ENCODE measurements at places on chromosomes 16 and 17.

DNA sequence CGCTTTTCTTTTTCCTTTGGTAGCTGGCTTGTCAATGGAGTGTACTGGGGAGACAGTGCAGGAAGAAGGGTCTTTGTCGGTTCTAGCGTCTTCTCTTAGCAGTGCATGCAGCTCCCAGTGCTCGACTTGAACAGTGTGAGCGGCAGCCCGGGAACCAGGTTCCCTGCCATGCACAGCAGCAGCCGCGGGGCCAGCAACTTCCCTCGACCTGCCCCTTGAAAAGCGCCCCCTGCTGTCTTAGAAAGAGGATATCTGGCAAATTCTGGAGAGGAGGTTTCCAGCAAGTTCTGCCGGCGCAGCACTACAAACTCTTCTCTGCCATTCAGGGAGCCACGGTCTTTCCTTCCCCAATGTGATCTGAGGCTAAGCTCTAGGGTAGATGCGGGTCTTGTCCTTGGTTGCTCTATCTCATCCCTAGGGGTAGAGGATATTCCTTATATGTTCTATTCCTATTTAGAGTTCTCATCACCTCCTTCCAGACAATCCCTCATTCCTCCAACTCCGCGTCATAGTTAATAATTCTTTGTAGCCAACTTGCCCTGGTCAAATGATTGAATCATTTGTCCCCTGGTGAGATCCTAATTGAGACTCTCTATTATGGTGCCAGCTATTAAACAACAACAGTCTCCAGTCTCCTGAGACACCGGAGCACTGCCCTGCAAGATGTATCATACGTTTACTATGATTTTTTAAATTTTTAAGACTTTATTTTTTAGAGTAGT lies 451.3 kb downstream of the PMP22 start:
- no peak for DNase-seq

GRCh38 chr16:72111657-72112451 lies 18.2 kb downstream of the DHX38 start:
- DNase-seq: no peak

GRCh38 chr17:12983991-12984884 lies 33.6 kb downstream of the ELAC2 start:
- peak; percentile 45 for DNase-seq

GRCh38 chr17:61250335-61250890 lies 149.2 kb upstream of the TBX2 start:
- DNase-seq: peak; percentile 86

- peak; percentile 43 for DNase-seq
Observed at GRCh38 chr17:18141210-18141803, 32.8 kb downstream of the MYO15A start.

GRCh38 chr17:75542229-75542628 lies 16.7 kb downstream of the LLGL2 start:
- DNase-seq: no peak

DNA sequence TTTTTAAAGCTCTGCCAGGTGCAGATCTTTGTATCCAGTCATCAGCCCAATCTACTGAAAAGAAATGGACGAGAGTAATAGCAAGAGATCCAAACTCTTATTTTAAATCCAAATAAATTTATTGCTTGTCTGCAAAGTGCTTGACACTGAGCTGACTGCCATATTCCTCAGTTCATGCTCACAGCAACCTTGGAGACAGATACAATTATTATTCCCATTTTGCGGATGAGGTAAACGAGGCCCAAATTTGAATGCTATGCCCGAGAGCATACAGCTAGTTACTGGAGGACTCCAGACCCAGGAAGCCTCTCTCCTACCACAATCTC lies 620 bp downstream of the NOB1 start:
- no peak for DNase-seq

GRCh38 chr16:68935008-68935407 lies 91.7 kb downstream of the TANGO6 start:
- DNase-seq: no peak

GRCh38 chr17:75176625-75177024 lies 6.1 kb downstream of the SUMO2 start:
- DNase-seq: no peak

GRCh38 chr17:40547079-40547784 lies 18.0 kb downstream of the CCR7 start:
- no peak for DNase-seq

GRCh38 chr17:45580924-45581323 lies 90.4 kb upstream of the PLEKHM1 start:
- DNase-seq: no peak

GRCh38 chr16:50977138-50977537 lies 173.9 kb downstream of the SALL1 start:
- no peak for DNase-seq

DNA sequence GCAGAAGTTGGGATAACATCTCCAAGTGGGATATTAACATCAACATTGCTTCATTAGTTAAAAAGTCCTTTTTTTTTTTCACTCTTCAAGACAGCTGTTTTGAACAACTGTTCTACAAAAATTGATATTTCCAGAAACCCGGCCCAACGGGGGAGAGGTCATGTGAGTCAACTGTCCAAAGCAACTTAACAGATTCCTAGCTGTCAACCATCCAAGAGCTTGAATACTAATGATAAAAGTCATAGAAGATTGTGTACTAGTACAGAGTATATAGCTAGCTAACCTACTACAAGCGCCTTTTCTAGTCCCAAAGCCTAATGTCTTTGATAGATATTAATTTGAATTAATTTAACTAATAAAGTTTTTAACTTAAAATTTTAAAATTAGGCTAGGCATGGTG lies 172.0 kb downstream of the CYB561 start:
- peak; percentile 80 for DNase-seq

GRCh38 chr16:89956505-89957215 lies 8.1 kb downstream of the DEF8 start:
- DNase-seq: no peak

GRCh38 chr17:40958086-40958953 lies 8.4 kb downstream of the KRT39 start:
- DNase-seq: no peak

DNA sequence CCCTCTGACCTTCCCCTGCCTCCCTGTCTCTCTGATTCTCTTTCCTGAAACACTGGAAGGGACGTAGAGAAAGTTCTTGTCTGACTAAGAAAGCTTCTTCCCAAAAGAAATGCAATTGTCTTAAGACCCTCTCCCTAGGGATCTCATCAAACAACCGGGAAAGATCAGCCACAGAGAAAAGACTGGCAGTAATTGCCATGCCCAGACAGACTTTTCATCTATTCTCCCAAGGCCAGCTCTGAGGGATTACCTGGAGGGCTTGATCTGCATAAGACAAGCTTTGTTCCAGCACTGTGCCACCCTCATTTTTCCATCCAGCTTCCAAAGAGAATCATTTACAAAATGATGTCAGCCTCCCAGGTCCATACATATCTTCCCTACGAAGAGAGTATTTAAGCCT lies 38.8 kb upstream of the HS3ST3A1 start:
- no peak for DNase-seq

- DNase-seq: no peak
Observed at GRCh38 chr17:7626956-7627249, 718 bp downstream of the SAT2 start.

DNA sequence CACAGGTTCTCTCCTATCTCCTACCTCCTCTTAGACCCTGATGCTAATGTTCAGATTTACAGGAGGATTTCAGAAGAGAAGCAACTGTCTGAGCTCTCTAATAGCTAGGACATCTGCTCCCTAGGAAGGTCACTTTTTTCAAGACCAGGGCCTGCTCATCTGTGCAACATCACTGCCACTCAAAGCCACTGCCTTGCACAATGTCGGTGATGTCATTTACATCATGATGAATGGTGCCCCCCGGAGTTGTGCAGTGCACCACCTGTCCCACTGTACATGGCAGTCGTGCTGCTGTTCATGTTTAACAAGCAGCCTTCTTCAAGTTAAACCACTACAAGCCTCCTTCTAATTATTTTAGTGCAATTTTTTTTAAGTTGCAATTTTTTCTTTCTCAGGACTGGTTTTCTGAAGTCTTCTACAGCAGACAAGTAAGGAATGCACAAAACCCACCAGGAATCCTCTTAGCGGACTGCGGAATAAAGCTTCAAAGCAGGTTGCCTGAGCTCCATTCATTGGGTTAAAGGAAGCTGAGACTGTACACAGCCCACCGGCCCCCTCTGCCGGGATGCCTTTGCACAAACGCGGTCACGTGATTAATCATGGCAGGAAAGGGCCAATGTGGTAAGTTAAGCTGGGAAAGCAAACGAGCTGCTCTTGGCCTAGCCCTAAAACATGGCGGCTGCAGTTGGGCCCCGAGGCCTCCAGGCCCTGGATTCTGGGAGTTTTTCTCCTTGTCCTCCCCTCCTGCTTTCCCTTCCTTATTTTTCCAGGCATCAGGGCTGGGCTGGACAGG lies 74.1 kb downstream of the MYH11 start:
- DNase-seq: no peak

DNA sequence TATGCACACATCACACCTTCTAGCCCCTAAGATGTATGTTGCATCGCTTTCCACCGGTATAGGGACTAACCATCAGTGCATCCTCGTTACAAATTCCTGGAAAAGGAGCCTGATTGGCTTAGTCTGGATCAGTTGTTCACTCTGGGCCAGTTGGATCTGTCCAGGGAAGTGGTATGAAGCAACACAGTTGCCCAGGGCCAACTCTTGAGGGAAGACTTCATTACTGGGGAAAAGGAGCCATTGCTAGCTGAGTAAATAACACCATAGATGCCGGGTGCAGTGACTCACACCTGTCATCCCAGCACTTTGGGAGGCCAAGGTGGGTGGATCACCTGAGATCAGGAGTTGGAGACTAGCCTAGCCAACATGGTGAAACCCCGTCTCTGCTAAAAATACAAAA lies 275.2 kb upstream of the RBFOX1 start:
- no peak for DNase-seq

DNA sequence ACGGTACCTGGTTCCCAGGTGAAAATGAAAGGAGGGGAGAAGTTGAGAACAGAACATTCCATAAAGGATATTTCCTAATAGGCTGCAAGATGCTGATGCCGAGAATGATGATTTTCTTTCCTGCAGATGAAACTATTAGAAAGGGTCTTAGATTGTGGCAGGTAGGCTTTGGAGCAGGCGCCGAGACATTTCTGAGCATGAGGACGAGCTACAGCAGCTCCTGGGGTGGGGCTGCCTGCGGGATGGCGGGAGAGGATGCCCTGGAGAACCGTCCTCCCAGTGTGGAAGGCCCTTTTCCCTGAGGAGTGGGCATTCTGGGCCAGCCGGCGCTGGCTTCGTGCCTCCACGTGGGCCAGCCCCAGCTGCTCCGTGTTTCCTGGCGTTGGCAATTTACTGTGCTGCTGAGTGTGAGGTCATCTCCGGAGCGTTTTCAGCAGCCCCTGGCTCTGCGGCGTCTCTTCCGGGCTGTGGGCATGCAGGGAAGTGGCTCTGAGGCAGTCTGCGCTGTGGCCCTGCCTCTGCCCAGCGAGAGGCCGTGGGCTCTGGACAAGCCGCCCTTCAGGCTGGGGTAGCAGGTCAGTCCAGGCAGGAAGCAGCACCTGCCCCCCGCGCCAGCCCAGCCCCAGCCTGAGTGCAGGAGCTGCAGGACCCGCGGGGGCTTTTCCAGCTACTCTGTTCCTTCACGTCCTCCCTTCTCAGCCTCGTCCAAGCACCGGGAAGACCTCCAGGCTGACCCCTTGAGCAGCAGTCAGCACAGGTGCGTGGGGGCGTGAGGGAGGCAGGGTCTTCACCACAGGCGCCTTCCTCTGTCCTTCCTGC lies 12.2 kb downstream of the ENGASE start:
- DNase-seq: no peak

- DNase-seq: no peak
Observed at GRCh38 chr17:62857526-62857925, 49.4 kb upstream of the MARCHF10 start.

DNA sequence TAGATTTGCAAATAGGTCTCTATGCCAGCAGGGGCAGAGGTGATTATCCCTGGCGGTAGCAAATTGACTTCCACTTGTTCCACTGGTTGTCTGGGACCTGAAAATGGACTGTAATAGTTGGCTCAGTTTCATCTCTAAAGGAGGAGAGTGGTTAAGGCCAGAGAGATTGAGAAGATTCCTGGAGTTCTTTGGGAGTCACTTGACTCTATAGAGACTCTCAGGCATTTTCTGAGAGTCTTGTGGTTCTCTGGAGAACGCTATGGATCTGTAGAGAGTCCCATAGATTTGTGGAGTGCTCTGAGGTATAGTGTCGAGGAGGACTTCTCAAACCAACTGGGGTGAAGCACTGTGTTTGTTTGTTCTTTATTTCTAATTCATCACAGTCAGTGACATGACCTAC lies 8.9 kb upstream of the PMP22 start:
- DNase-seq: no peak

DNA sequence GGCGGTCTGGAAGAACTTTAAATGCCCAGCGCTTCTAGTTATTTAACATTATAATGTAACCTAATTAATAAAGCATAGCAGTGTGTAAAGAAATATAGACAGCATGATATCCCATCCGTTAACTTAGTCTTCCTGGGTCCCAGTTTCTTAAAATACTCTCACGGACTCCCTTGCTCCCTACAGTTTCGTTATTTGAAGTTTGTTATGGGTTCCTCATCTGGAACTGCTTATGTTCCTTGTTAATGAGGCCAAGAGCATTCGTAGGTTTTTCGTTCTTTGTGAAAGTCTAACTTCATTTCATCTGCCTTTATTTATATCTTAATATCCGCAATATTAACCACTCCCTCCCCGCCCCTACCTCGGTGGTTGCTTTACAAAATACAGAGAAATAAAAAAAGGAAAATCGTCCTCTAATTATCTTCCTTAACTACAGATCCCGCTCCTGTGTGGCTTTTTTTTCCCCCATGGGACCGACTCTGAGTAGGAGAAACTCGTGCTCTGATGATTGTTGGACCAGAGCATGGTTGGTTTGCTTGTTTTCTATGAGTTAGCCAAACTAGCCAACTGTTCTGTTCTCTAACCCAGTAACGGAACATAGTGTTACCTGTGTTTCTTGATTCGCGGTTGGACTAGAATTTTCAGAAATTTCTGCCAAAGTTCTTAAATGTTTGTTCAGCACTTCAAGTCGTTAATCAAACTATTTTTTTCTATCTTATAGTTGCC lies 863 bp downstream of the ADPRM start:
- DNase-seq: peak; percentile 38

GRCh38 chr17:68684949-68685357 lies 83.8 kb upstream of the FAM20A start:
- DNase-seq: no peak

- DNase-seq: no peak
Observed at GRCh38 chr17:46115699-46116098, 77.5 kb downstream of the KANSL1 start.

DNA sequence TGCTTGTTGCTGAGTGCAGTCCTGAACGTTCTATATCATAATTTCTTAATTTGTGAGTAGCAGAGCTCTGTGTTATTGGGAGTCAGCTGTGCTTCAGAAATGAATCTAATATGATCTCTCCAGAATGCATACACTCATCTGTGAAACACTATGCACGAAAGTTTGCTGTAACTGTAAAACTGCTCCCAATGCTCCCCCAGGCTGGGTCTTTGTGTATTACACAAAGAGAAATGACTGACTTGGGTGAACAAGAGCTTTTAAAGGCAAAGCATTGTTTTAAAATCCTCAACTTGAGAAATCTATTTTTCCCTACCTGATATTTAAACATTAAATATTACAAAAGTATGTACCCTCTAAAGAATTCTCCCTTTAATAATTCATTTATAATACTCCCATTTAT lies 636.7 kb upstream of the KIF2B start:
- no peak for DNase-seq

Measured in iris pigment epithelial cell (primary cell).